Stimulated activated naive CD8-positive, alpha-beta T cell treated with anti-CD3 and anti-CD28 coated beads, Interleukin-15, Interleukin-2, amounts not matched to agents 100 U/mL and 50 U/mL, for 24 hours (primary cell): ENCODE measurements at places on chromosomes 7 and 10.

- peak; percentile 2 for DNase-seq
Observed at GRCh38 chr10:82150123-82150900, 275.3 kb downstream of the NRG3 start.

GRCh38 chr7:151338809-151339208, 2.8 kb upstream of the NUB1 start:
- DNase-seq, result no peak

- peak; percentile 62 for DNase-seq
Observed at GRCh38 chr7:55569797-55570196, 2.5 kb downstream of the VOPP1 start.

DNA sequence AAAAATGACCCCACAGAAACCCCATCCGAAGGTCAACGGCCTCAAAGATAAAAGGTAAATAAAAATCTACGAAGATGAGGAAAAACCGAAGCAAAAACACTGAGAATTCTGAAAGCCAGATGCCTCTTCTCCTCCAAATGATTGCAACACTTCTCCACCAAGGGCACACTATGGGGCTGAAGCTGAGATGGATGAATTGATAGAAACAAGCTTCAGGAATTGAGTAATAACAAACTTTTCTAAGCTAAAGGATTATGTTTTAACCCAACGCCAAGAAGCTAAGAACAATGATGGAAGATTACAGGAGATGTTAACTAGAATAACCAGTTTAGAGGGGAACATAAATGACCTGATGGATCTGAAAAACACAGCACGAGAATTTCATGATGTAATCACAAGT, 127.8 kb downstream of the MACC1 start:
- DNase-seq, result no peak

DNA sequence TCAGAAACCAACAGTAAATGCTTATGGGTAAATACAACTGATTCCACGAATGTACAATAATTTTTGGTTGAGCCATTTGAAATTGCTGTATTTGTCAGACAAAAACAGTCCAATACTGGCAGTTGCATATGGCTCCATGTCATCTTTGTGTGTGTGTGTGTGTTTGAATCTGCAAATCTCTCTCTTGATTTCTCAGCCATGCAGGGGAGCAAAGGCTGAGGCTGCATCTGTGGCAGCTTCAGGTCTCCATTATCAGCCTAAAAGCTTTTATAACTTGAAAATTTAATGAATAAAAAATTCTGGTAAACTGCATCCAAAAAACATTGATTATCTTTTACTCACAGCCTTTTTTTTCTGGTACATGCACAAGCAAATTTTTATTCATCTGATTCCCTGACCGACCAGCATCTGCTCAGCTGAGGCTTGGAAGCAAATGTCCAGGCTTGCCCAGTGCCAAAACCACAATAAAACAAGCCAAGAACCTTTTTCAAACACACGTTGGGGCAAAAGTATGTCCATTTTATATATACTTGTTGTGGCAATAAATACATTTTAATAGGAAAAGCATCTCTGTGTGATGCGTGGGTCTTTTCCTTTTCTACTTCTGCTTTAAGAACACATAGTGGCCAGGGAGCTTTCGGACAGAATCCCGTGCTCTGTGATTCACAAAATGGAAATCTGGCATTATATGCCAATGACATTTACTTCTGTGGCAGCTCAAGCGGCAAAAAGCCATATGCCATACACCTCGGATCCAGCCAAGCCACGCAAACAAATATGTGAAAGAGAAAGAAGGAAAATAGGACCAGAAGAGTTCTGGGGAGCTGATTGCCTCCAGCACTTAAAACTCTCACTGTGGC, 275.6 kb upstream of the AOAH start:
- DNase-seq, result no peak

DNA sequence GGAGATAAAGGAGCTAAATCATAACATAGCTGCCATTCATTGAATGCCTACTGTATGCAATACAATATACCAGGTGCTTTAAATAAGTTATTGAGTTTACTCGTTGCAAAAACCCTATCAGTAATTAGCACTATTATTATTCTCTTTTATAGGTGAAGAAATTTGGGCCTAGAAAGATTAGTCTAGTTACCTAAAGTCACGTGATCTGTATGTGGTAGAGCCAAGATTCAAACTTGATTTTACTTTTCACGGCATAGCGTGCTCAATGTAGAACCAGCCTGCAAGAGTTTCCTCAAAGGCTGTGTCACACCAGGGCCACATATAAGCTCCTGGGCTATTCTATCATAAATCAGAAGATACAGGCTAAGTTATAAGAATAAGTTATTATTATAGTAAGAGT, 439.9 kb downstream of the GFRA1 start:
- DNase-seq, result no peak

DNA sequence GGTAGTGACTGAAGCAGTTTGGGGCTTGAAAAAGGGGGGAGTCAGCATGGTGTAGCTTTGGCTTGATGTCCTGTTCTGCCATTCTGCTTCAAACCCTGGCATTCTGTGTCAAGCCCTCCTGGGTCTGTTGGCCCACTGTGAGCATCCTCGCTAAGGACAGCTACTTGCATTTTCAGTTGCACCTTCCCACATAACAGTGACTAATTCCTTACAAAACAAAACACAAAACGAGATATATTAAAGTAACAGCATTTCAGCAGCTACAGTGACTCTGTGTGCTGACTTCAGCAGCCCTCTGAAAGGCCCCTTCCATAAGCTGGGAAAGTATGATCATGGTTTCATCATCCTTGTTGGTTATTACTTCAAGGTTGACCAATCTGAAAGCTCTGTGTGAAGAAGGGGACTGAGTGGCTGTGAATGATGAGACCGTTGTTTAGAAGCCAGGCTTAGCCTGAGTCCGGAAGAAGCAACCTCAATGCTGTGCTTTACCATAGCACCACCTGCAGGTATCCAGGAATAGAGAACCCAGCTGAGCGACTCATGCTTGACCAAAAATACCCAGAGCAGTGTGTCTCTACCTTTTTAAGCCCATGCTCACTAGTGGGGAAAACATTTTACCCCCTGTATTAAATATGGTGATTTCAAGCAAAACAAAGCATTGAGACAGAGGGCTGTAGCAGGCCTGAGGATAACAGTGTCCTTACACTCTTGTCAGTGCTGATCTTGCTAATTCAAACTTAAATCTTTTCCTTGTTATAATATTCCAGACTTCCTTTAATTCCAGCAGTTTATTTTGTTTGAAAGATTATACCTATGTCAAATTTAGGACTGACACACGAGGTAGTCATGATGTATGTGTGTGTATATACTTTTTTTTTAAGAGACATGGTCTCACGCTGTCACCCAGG, 42.6 kb upstream of the CC2D2B start:
- DNase-seq, result peak; percentile 24

DNA sequence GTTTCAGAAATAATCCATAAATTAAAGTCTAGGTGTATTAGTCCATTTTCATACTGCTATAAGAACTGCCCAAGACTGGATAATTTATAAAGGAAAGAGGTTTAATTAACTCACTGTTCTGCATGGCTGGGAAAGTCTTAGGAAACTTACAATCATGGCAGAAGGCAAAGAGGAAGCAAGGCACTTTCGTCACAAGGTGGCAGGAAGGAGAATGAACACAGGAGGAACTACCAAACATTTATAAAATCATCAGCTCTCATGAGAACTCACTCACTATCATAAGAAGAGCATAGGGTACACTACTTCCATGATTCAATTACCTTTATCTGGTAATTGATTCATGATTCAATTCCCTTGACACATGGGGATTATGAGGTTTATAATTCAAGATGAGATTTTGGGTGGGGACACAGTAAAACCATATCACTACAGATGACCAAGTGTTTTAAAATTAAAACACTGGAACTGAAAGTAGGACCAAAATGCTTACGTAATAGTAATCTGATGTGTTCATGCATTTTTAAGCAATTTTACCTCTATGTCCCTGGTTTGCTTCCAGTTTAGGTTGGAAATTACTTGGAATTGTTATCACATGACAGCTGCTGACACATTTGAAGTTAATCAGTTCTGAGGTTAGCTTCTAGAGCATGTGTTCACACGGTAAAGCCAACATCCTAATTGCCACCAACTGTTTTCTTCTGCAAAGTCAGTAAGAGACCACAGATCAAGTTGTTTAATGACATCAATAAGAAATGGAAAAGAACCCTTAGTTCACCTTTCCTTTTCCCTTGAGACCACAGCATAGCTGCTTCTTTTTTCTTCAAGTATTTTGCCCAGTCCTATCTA, 48.4 kb upstream of the SEMA3C start:
- DNase-seq, result no peak

DNA sequence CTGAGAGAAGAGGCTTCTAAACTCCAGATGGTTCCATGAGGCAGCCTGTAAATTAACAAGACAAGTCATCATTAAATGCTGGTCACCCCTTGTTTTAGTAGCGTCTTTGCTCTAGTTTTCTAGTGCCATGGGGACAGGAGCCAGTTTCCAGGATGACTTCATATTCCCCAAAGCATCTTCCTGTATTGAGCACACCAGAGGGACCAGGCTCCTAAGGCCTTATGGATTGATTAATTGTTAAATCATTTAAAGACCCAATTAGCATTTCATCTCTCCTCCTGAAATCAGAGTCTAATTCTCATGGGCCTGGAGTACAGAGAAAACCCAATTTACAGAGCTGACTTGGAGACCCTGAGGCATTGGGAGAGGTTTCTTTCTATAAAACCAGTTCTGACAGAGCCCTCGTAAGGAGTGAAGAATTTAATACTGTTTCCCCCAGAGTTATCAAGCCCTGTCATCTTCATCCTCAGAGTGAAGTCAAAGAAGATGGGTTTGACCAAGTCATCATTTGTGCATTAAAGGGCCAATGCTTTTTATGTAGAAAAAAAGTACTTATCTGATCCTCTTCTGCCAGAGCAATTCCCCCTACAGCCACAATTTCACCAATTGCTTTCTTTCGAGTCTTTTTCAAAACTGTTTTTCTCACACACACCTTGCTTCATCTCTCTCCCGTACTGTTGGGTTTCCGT, 678.7 kb downstream of the SDK1 start:
- DNase-seq, result no peak

GRCh38 chr10:104641937-104642657, 1.0 kb downstream of the SORCS3 start:
- DNase-seq, result no peak

- no peak for DNase-seq
Observed at GRCh38 chr7:76069238-76069638, 21.3 kb downstream of the MDH2 start.

GRCh38 chr10:101781655-101781983, 1.6 kb downstream of the NPM3 start:
- DNase-seq, result no peak

GRCh38 chr10:93465806-93466675, 16.1 kb downstream of the MYOF start:
- DNase-seq, result no peak

GRCh38 chr7:82615527-82615926, 171.9 kb upstream of the CACNA2D1 start:
- no peak for DNase-seq

- no peak for DNase-seq
Observed at GRCh38 chr7:97024209-97025129, at the start of gene DLX5. Gene DLX5 (minus strand): TSS chr7:97024831. CDS start chr7:97024623, 208 bp downstream.

- no peak for DNase-seq
Observed at GRCh38 chr10:1486841-1487687, 250.3 kb downstream of the ADARB2 start.

GRCh38 chr10:62852961-62853702, 37.0 kb upstream of the EGR2 start:
- peak; percentile 67 for DNase-seq

GRCh38 chr10:36621346-36621745, 504.1 kb upstream of the ANKRD30A start:
- DNase-seq, result no peak

DNA sequence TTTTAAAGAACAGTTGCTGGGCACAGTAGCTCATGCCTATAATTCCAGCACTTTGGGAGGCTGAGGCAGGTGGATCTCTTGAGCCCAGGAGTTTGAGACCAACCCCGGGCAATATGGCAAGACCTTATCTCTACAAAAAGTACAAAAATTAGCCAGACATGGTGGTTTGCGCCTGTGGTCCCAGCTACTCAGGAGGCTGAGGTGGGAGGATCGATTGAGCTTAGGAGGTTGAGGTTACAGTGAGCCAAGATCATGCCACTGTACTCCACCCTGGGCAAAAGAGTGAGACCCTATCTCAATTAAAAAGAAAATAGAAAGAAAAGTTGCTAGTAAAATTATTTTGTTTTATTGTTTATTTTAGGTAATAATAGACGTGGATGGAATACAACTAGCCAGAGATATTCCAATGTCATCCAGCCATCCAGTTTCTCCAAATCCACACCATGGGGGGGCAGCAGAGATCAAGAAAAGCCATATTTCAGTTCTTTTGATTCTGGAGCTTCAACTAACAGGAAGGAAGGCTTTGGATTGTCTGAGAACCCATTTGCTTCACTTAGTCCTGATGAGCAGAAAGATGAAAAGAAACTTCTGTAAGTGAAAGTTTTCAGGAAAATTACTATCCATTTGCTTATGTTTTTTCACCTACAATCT, 3.0 kb downstream of the NUP42 start:
- DNase-seq, result no peak

- DNase-seq, result no peak
Observed at GRCh38 chr7:152145853-152146466, 120.5 kb downstream of the GALNT11 start.

DNA sequence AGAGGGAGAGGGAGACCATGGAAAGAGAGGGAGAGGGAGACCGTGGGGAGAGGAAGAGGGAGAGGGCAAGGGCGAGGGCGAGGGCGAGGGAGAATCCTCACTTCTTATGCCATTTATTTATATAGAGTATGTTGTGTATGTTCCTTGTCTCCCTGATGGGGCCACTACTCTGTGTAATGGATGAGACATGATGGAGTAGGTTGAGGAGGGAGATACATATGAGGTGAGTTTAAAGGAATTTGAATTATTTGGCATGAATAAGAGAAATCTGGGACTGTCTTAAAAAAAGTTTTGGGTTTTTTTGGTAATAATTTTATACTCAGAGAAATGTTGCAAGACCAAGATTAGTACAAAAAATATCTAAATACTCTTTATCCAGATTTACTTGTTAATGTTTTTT, 20.1 kb downstream of the CCSER2 start:
- DNase-seq, result no peak

GRCh38 chr7:148849393-148850098, 34.5 kb downstream of the EZH2 start:
- DNase-seq, result no peak

DNA sequence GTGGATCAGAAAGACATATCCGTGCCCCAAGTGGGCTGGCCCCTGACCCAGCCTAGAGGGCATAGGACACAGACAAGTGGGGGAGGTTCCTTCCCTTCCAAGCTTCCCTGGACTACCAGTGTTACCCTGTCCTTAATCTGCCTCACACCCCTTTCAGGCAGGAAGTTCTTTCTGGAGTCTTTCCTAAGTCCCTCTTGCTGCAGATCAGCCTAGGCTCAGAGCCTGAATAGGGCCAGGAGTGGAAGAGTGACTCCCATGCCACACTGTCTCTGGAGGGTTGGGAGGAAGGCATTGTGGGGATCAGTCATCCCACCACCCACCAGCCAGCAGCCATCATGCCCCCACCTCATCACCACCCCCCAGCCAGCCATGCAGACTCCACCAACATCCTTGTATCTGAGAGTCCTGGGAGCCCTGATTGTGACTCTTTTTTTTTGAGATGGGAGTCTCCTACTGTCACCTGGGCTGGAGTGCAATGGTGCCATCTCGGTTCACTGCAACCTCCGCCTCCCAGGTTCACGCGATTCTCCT, 22.6 kb downstream of the POLL start:
- no peak for DNase-seq
